CD4-positive, alpha-beta T cell treated with Interleukin-17A for 4 hours (primary cell): ENCODE measurements at places on chromosomes 12 and 14.

- no peak for DNase-seq
These were observed 30.0 kb downstream of the GALNT4 start for GRCh38 chr12:89494411-89495231.

- DNase-seq = no peak
These were observed 80.1 kb downstream of the CEP83 start for GRCh38 chr12:94379479-94380113.

DNA sequence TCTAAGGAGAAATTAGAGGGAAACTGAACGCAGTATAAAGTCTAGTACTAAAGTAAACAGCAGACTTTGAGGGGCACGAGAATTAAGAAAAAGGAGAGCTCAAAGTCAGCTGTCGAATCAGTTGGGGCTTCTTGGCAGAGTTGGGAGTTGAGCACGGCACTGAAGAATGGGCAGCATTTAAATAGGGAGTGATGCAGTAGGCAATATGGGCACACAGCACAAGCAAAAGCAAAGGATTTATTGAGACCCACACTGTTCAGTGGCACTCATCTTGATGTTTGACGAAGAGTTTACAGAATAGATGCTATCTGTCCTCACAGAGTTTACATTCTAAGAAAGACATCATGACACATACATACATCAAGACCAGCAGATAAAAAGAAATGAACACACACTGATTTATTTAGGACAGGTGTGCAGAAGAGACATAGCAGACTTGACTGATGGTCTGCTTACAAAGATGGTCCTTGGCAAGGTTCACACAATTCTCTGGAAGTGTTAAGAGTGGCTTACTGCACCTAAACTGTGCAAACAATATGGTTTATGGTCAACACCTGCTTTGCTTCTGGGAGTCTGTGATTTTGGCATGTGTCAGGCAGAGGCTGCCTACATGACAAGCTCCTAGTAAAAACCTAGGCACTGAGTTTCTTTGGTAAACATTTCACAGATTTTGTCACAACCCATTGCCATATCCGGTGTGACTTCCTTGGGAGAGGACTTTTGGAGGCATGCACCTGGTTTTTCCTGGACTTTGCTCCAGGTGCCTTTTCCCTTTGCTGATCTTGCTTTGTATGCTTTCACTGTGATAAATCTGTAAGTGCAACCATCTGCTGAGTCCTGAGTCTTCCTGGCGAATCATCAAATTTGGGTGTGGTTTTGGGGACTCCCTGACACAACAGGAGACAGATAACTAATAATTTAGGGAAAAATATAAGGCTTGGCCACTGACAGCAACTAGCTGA is 26.3 kb downstream of the ALKBH1 start:
- DNase-seq = no peak

- DNase-seq = peak; percentile 11
These were observed 1.3 kb downstream of the RNASE6 start for GRCh38 chr14:20782280-20782890.

DNA sequence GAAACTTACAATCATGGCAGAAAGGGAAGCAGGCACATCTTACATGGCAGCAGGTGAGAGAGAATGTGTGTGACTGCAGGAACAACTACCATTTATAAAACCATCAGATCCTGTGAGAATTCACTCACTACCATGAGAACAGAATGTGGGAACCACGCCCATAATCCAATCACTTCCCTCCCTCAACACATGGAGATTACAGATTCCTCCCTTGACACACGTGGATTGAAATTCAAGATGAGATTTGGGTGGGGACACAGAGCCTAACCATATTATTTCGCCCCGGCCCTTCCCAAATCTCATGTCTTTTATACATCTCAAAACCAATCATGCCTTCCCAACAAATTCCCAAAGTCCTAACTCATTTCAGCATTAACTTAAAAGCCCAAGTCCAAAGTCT is 203.6 kb downstream of the C12orf75 start:
- DNase-seq = no peak

DNA sequence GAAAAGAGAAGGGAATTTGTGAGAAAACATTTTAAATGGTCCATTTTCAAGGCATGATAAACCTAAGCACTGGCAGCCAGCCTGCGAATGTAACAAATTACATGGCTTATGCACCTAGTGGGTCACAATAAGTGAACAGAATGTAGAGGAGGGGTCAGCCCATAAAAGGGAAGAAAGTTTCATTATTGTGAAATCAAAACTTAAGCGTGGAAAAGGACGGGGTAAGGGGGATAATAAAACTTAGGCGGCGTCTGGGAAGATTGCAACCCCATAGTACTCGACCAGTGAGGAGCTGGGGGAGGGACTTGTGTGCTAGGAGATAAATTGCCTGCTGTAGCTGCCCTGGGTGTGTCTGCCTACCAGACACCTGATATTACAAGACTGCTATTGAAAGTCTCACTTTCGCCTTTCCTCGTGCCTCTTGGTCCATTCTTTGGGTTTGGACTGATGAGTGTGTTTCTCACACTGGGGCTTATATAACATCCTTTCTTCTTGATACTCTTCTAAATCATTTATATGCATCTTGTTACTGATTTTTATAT is 40.6 kb downstream of the ZDHHC17 start:
- no peak for DNase-seq

DNA sequence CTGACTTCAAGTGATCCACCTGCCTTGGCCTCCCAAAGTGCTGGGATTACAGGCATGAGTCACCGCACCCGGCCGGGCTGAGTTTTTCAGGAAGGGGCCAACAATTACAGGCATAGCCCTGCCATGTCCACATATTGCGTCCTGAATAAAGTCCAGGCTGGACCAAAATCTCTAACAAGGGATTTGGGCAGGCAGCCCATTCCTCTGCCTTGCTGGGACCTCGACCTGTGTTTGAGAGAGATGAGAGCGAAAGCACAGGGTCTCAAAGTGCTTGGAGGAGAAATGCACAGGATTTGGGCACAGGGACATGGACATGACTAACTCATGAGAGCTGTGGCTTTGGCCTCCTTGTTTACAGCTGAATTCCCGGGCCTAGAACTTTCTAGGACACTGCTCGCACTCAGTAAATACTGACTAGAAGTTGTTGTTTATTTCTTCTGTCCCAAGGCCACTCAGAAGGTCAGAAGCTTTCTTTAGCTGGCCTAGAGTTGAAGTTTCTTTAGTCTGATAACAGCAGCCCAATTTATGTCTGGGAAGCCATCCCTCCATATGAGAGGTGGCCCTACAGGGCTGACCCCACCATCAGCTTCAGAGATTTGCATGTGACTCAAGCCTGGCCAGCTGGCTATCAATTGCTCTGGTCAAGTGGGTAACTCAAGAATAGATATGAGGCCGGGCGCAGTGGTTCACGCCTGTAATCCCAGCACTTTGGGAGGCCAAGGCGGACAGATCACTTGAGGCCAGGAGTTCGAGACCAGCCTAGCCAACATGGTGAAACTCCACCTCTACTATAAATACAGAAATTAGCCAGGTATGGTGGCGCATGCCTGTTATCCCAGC is 11.7 kb downstream of the CAMKK2 start:
- no peak for DNase-seq

- no peak for DNase-seq
These were observed 203.8 kb downstream of the CRADD start for GRCh38 chr12:93880853-93881522.
